ENCODE measurements at places on chromosomes 4 and X. TPM values are rescaled to one million over a fixed set of nuclear protein-coding genes. Genes with fewer than 3 reads are reported as not detected.

Gene VCX3A
- not detected for total RNA-seq

Gene ASB12
- 1.9 TPM for total RNA-seq

Gene ETDB
- not detected for total RNA-seq

DNA sequence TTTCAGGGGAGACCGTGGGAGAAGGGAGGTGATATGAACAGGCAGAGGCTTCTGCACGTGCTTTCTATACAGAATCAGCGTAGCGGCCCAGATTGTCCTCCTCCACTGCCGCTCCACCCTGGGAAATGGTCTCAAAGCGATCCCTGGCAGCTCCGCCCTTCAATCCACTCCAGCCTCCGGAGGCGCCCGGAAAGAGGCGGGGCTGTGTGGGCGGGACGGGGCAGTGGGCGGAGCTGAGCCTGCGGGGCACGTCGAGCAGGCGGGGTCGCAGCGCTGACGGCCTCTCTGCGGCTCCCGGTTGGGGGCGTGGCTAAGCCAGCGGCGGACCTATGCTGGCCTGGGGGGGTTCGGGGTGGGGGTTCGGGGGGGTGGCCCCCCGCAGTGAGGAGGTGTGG lies 210 bp upstream of the SMIM10L2A start:
- peak; percentile 65 for DNase-seq

DNA sequence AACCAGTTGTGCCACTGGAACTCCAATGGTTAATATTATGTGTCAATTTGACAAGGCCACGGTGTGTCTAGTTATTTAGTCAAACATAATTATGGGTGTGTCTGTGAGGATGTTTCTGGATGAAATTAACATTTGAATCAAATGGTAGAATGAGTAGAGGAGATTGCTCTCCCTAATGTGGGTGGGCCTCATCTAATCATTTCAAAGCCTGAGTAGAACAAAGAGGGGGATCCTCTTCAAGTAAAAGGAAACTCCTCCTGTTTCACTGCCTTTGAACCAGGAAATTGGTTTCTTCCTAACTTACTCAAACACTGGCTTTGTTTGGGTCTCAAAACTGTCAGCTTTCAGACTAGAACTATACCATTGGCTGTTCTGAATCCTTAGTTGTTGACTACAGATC lies 1692.1 kb downstream of the PCDH19 start:
- DNase-seq = no peak

- DNase-seq = no peak
Measured at GRCh38 chr4:78418406-78418805, 133.2 kb upstream of the ANXA3 start.

All from umbilical cord (tissue), 2 donors.